Cortex of kidney (tissue), 1 donor: ENCODE measurements at places on chromosomes 2 and 18.

DNA sequence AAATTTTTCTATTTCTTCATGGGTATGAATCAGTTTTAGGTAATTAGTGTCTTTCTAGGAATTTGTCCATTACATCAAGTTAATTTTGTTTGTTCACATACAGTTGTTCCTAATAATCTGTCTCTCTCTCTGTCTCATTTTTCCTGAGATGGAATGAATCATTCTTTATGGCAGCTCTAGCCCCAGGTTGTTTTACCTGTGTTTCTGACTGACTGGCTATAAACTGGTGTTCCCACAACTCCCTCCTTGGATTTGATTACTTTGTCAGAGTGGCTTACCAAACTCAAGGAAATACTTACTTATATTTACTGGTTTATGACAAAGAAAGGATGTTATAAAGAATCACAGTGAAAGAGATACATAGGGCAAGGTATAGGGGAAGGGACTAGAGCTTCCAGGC, 15.1 kb downstream of the ADNP2 start:
- no peak for DNase-seq

DNA sequence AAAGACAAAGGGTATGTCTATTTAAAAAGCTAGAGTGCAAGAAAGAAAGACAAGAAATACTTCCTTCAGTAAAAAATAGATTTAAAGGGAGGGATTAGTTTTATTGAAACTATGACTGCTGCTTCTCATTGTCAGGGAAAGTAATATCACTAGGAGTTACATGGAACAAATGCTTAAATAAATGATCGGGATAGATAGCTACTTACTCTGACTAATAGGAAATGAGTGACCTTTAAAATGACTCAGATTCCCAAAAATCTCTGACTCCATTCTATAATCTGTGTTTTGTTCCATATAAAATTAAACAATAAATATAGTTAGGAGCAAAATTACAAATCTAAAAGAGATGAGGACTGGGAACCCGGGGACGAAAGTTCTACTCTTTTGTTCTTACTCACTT, 669.3 kb downstream of the NR4A2 start:
- DNase-seq, result no peak

DNA sequence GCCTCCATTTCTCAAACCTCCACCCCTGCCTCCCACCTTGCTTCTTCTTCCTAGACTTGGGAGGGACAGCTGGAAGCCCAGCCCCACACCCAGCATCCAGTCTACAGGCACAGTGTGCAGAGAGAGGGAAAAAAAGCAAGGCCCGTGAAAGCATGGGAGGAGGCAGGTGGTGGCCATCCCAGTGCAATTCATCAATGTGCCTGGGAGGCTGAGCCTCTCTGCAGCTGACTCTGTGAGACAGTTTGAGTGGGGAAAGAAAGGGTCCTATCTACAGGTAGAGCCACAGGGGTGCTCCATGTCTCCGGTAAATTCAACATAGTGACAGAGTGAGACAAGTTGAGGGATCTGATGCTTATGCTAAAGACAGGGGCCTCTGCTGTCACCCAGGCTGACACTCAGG, 340.6 kb downstream of the DYSF start:
- DNase-seq, result no peak

DNA sequence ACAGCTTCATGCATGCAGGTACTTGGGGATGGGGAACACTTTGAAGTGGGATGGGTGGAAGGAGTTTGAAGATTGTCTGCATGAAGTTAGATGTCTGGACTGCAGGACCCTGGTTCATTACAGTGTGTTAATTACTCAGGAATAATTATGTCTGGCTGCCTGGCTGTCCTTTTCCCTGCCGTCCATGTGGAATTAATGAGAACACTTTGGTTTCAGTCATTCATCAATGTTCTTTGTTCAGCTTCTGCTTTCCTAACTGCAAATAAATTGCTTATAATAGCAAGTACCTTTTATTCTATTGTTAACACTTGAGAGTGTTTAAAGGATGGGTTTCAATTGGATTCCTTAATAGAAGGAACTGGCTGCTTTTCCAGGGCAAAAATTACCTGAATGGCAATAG, 35.8 kb downstream of the MTCL1 start:
- DNase-seq, result no peak

DNA sequence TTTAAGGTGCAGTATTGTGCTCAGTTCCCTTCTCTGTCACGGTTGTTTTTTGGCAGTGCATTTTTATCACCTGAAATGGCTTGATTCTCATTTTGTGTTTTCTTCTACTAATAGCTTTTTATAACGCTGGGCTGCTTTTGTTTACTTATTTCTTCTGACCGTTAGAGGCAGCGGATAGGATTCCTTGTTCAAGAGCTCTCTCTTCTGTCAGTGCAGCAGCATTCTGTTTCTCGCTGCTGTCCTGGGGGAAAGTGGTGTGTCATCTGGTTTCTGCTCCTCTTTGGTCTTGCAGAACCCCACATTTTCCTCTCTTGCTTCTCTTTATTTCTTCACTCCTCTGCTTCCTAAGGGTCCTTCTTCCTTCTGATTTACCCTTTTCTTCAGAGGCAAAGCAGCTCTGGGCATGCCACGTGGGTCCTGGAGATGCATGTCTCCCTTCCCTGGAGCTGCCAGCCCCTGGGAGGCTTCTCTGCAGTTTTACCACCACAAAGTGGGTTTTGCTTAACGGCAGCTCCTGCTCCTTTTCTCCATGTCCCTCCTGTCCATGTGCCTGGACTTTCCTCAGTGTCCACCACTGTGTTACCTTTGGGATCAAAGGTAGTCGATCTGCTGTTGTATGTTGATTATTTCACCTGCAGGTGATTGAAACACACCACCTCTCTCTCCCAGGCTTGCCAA, 47.3 kb upstream of the SNTG2 start:
- no peak for DNase-seq

GRCh38 chr2:37766106-37766505, 94.7 kb upstream of the CDC42EP3 start:
- no peak for DNase-seq

GRCh38 chr18:75088622-75089211, 120.2 kb downstream of the PTGR3 start:
- no peak for DNase-seq

GRCh38 chr2:204046145-204046544, 109.6 kb downstream of the ICOS start:
- DNase-seq, result no peak

DNA sequence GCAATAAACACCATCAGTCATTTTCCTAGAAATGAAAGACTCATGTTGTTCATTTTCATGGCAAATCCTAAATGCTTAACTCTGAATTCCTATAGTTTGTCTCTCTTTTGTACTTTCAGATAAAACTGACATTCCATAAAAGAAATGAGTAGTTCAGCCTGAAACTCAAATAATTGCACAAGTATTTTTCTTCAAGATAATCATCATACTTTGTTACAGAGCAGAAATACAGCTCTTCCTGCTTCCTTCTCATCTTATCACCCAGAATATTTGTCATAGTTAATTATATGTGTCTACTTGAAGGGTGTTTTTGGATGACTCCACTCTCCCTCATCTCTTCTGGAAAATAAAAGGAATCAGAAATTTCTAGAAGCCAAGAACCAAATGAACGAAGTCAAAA, 141.1 kb downstream of the HNMT start:
- no peak for DNase-seq

DNA sequence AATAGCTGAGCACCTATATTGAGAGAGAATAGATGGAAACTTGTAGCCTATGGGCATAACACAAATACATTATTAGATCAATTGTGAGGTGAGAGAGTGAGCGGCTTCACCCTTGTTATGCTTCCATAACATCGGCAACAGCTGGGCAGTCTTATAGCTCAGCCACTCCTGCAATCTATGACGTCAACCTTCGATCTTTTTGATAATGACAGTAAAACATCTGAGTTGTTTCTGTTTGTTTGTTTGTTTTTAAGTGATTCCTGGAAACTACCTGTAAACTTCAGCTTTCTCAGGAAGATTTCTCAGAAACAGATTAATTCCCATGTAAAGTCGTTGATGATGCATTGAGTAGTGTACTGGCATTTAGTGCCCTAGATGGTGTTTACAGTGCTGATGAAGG, 90.0 kb downstream of the DSEL start:
- no peak for DNase-seq

DNA sequence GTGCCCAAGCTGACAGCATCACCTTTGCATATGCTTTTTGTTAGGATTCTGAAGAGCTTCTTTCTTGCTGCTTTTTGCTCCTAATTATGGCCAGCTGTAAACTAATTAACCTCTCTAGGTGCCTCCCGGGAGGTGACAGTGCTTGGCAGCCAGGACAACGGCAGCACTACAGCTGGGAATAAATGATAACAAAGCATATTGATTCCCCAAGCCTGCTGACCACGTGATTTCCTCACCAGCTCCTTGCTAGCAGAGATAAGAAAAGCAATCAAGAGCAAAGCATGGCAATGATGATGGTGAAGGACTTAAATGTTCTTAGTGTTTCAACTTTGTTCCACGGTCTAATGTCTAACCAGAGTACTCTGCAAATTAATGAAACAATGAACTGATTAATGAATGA, 1074.4 kb upstream of the GYPC start:
- no peak for DNase-seq

DNA sequence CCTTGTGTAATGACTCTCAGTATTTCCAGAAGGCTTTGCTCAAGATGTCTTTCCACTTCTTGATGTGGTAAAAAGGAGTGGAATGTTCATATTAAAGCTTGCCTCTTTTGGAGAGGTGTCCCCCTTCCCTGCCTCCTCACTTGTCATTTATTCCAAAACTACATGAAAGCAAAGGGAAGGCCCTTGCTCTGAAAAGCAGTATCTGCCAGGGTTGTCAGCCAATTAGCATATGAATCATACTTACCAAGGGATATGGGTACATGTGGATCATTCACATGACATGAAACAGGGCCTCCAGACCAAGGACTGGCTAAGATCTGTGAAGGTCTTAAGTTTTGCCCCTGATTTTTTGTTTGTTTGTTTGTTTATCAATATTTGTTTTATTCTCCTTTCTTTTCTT, 31.3 kb downstream of the ANXA4 start:
- DNase-seq, result no peak

GRCh38 chr18:57983965-57984364, 60.1 kb upstream of the NEDD4L start:
- no peak for DNase-seq

GRCh38 chr2:44753552-44754285, 187.8 kb upstream of the SIX3 start:
- no peak for DNase-seq

DNA sequence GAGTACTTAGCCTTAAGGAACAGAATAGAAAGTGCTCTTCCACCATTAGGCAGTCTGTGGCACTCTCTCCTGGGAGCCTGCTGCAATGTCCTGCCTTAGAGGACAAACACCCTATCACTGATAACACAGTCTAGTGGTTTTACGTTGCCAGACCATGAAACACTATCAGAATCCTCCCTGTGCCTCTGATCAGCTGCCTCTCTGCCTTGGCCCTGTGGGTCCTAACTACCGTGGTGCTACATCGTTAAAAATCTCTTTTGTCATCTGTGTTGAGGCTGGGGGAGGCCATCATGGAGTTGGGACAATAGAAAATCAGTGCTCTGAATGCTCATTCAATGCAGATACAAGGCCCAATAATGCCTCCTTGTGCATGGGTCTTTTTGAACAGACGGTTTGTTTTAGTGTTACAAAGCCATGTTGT, 11.9 kb upstream of the APCDD1 start:
- DNase-seq, result no peak

DNA sequence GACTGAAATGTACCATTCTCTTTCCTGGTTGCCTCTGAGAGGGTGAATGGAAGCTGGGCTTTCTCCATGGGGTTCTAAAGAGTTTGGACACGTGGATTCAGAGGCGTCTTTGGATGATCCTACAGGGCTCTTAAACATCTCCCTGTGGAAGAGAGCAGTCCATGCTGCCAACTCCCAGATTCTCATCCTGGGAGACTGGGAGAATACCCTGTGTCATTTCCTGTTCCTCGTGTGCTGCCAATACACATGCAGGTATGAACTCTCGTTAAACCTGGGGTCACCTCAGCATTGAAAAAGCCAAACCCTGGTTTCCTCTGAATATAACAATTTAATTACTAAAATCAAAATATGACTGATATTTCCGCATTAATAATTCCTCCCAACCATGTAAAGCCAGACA, 73.3 kb upstream of the NT5C1B start:
- no peak for DNase-seq

GRCh38 chr2:236380051-236380612, 115.9 kb upstream of the ASB18 start:
- DNase-seq, result no peak

DNA sequence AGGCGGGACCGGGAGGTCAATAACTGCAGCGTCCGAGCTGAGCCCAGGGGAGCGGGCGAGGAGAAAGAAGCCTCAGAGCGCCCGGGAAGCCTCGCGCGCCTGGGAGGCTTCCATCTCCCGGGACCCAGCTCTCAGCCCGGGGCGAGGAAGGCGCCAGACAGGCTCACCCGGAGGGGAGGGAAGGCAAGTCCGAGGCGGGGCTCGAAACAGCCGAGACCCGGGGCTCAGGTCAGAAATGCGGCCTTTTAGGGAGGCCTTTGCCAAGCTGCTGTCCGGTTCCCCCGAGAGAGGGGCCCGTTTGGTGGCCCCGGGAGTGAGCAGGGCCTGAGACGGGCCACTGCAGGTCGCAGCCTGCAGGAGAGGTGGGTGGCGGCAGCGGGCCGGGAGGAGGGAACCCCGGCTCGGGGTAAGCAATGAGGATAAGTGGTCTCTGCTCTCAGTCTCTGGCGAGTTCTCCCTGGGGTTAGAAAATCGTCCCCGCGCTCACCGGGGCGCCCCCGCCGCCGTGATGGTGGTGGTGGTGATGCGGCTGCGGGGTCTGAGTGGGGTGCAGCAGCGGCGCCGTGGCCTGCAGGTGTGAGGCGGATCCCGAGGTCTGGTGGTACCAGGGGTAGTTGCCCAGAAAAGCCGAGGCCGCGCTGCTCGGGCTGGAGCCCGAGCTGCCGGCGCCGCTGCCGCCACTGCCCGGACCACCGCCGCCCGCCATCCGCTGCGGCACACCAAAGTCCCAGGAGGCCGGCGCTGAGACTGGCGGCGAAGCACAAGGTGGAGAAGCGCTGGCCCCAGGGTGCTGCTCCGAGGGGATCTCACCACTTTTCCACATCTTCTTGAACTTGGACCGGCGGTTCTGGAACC, 2.4 kb downstream of the DLX2 start:
- DNase-seq, result no peak

DNA sequence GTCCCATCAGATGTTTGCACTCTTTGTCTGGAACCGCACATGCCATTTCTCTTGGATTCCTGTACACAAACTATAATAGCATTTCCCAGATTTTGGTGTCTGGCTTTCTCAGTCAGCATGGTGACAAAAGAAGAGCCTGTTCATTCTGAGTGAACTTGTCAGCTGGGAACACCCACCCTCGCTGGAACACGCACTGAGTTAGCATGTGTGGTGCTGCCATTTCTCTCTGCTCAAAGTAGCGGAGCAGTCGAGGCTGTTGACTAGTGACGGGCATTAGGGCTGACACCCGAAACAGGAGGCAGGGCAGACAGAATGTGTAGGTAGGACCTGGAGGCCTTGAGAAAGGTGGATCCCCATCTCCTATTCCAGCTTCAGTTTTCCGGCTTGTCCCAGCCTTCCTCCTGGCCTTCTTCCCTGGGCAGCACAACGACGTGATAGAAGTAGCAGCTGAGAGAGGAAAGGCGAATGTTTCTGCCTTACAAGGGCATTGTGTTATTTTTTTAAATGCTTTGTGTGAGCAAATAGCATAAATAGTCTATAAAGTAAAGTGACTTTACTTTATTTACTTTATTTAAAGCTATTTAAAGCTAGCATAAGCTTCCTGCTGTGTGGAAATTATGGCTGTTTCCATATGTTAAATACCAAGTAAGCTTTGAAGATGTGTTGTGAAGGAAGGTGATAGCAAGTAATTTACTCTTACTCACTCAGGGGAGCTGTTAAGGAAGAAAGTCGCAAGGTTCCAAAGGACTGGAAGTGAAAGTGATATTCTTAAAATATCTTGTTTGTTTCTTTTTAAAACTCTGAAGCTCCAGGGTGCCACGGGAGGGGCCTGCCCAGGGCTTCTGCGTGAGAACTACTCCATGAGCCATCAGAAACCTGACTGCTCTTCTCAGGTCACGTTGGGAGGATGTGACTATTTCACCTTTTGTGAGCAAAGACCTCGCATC, 272.6 kb downstream of the NEDD4L start:
- DNase-seq, result no peak
